NCI-H1436 (cell line): ENCODE measurements at places on chromosomes 7 and 10.

DNA sequence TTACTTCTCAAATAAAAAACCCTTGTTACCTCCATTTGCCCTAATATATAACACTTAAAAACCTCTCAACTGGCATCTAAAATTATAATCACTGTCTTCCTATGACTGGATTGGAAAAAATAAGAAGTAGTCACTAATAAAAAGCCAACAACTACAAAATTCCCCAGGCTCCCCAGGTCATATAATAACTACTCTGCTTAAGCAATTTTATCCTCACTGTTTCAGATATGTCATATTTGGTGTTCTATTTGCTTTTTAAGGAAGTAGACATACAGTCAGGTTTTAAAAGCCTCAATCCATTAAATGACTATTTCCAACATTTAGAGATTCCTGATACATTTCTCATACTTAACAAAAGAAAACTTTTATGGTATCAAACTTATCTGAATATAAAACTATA, 2.4 kb downstream of the H2AZ2 start:
- no peak for DNase-seq

DNA sequence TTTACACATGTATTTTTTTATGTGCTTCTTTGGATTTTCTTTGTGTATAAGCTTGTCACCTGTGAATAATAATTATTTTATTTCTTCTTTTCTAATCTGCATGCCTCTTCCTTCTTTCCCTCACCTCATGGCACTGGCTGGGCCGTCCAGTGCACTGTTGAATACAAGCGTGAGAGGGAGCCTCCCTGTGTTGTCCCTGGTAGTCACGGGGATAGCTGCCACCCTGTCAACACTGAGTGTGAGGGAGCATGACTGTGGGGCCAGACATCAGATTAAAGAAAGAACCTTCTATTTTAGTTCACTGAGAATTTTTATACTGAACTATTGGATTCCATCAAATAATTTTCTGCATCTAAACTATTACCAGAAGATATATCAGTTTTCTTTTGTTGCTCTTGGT, 187.9 kb downstream of the CDC14C start:
- DNase-seq = no peak

DNA sequence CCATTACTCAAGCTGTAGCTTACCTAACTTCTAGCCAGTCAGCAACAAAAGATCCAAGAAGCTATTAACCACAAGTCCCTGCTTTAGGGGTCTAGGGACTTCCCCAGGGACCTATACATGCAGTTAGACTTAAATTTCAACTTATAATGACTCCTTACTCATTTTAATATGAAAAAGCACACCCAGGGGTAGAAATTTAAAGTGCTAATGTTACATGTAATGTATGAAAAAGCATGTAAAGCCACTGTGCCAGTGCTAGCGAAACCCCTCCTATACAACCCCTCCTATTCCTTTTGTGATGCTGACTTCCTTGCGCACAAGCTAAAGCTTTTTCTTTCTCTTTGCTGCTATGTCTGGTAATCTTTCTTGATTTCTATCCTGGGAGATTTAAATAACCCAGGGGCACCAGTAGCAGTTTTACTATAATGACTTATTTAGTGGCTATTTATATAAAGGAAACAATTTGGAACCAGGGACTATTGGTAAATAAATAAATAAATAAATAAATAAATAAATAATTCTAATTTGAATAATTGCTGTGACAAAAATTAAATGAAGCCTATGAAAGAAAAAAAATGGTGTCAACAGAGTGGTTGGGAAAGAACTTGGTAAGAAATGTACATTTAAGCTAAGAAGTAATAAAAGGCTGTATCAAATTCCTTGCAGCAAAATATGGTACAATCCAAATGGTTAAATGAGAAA, 110.5 kb upstream of the MAGI2 start:
- DNase-seq = no peak

GRCh38 chr7:91293136-91293535, 28.9 kb downstream of the FZD1 start:
- DNase-seq = no peak

DNA sequence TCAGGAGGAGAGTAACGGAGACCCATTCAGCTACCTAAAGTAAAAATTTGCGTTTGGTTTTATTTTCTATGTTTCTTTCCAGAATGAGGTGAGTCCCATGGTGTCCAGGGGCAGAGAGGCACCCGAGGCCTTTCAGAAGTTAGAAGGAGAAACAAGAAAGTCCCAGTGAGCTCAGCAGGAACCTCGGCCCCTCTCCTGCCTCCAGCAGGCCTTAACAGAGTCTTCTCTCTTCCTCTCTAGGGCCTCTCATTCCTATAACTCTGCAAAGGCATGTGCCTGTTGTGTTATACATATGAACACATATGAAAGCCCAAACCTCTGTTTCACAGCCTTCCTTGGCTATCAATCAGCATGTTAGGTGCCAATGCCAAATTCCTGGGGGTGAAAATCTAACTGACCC, 20.8 kb upstream of the IKZF1 start:
- DNase-seq = no peak

GRCh38 chr7:103123529-103123928, 25.4 kb downstream of the NAPEPLD start:
- DNase-seq = no peak

- no peak for DNase-seq
Observed at GRCh38 chr7:28900311-28900710, 57.8 kb downstream of the TRIL start.

DNA sequence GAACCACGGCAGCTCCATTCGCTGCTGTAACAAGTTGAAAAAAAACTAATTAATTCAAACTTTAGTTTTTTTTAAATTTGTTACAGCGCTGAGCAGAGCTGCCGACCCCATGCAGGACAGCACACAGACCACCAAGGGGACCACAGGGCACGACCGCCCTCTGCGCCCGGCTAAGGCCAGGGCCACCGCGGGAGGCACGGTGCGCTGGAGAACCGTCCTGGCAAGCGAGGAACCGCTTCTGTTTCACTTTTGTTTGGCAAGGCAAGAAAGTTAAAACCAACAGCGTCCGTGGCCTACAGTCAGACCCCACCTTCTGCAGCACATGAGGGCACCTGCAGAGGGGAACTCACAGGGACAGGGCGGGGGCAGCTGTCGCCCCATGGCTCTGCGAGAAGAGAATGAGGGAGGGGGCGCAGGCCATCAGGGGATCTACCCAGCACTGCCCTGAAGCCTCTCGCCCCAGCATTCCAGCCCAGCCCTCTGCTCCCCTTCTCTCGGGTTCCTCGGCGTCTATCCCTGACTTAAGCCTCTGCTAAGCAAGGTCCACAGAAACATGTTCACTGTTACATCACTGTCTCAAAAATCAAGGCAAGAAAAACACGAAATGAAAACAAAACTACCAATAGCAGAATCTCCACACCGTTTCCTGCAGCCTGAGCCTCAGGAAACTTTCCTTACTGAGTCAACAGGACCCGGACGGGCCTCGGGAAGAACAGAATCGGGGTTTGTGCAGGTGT, 204.4 kb downstream of the DIP2C start:
- no peak for DNase-seq

- no peak for DNase-seq
Observed at GRCh38 chr7:12518920-12519681, 51.4 kb upstream of the SCIN start.

GRCh38 chr10:99815621-99816020, 33.2 kb downstream of the ABCC2 start:
- no peak for DNase-seq

DNA sequence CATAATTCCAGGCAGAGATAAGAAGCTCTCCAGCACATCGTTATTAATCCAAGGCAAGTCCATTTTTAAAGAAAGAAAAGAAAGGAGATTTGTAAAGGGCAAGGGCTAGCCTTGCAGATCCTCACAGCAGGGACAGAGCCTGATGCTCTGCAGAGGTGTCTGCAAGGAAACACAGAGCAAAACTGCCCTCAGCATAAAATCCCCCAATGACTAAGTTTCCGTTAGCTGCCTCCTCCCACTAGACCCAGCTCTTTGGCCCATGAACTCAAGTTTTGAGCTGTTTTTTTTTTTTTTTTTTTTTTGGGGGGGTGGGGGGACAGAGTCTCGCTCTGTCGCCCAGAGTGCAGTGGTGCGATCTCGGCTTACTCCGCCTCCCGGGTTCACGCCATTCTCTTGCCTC, 300.7 kb downstream of the MTERF1 start:
- DNase-seq = no peak

DNA sequence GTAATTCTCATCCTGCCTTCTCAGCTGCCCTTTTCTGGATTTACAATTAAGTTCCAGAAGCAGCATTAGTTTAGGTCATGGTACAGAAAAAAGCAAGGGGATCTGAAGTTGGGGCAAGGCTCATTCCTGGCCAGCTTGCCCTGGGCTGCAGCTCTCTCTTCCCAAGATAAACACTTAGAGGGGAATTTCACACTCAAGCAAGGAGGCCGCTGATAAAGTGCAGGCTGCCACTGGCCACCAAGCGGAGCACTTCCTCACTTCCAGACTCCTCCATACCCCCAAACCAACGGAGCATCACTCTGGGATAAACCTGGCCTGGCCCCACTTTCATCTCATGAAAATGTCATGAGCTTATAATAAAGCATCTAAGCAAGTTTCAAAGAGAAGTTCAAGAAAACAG, 445.5 kb upstream of the MKI67 start:
- no peak for DNase-seq

GRCh38 chr10:26665080-26666048, 32.1 kb upstream of the PDSS1 start:
- no peak for DNase-seq

GRCh38 chr7:3065724-3066143, 22.1 kb upstream of the CARD11 start:
- peak; percentile 33 for DNase-seq

DNA sequence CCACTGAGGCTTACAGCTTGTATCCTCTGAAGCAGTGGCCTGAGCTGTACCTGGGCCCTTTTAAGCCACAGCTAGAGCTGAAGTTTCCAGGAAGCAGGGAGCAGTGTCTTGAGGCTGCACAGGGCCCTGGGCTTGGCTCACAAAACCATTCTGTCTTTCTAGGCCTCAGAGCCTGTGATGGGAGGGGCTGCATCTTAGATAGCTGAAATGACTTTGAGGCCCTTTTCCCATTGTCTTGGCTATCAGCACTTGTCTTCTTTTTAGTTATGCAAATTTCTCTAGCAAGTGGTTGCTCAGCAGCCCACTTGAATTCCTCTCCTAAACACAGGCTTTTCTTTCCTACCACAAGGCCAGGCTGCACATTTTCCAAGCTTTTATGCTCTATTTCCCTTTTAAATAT, 864.2 kb downstream of the REEP3 start:
- DNase-seq = no peak
